Activated CD4-positive, alpha-beta T cell treated with anti-CD3 and anti-CD28 coated beads for 48 hours (primary cell): ENCODE measurements at places on chromosomes 1 and 21.

DNA sequence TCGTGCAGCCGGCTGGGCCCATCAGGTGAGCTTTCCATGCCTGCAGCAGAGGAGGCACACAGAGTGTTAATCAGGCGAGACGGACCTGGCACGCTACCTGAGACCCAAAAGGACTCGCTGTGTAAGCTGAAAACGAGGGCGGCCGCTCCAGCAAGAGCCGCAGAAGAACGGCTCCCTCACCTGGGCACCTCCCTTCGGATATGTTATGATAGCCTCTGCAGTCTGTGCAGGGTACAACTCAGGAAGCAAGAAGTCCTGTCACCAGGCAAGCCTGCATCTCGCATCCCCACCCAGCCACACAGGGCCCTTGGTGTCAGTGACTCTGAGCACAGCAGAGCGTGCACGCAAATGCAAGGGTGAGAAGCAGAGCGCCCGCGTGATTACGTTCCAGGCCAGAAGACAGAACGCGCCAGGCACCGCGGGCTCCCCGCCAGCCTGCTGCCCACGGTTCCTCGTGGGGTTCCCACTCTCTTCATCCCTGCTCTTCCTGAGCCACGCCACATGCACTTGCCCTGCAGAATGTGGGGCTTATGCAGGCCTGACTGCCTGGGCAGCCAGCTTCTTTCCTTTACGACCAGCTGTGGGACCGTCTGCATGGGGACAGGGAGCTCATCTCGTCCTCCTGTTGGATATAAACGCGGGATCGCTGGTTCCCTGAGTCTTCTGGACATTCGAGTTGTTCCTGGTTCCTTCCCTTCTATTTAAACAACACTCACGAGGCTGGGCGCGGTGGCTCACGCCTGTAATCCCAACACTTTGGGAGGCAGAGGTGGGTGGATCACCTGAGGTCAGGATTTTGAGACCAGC lies 20.2 kb upstream of the LRRC47 start:
- DNase-seq = no peak

- DNase-seq = no peak
Observed at GRCh38 chr1:179145521-179145920, 63.7 kb downstream of the TOR3A start.

DNA sequence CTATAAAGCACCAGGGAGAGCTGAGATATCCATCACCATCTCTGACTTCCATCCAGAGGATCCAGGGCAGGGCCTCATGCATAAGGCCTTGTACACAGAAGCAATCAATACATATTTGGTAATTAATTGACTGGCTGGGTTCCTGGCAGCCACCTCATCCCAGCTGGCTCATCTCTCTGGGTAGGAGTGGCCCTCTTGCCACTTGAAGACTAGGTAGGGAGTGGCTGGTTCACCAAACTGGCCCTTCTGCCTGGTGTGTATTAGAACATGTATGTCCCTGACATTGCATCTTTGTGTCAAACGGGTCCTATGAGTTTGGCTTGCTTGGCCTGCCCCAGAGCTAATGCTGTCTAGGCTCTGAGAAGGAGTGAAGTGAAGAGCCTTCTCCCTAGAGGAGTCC lies 11.8 kb downstream of the NUAK2 start:
- DNase-seq = no peak

DNA sequence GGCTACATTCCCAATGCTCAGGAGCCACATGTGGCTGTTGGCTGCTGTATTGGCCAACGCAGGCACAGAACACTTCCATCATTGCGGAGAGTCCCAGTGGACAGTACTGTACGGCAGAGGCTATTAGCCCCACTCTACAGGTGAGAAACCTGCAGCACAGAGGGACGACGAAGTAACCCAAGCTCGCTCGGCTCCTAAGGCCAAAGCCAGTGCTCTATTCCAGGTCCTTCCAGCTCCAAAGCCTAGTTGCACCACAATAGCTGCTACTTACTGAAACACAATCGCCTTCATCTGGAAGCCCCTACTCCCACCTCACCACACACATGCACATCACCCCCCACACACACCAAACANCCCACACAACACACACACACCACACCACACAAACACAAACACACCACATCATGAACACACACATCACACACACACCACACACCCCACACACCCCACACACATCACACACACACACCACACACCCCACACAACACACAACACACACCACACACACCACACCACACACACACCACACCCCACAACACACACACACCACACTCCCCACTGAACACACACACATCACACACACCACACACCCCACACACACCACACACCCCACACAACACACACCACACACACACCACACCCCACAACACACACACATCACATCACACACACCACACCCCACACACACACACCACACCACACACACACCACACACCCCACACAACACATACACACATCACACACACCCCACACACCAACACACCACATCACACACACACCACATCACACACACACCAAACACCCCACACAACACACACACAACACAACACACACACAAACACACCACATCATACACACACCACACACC lies 3.2 kb downstream of the LYPD8 start:
- DNase-seq = no peak

- no peak for DNase-seq
Observed at GRCh38 chr1:3135744-3136455, 66.9 kb downstream of the PRDM16 start.

GRCh38 chr1:198168227-198168626 lies 11.4 kb downstream of the NEK7 start:
- no peak for DNase-seq

GRCh38 chr1:233627376-233627775 lies 13.5 kb downstream of the KCNK1 start:
- DNase-seq = peak; percentile 64

DNA sequence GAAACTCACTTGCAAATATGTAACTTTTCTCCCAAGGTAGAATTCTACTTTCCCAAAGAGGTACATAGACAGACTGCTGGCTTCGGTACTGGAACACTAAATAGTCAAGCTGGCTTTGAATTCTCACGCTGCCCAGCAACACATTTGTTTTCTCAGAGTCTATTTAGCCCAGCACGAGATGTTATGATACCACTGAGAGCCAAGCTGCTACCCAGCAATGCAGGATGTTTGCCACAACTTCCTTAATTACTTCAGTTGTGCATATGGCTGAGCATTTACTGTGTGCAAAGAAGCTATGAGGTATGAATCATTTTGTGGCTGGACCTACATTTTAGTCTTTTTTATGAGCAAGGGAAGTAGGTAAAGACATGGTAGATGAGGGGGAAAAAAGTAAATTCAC lies 793.2 kb downstream of the PLA2G4A start:
- DNase-seq = no peak

GRCh38 chr1:18812453-18812939 lies 47.0 kb downstream of the TAS1R2 start:
- DNase-seq = no peak

GRCh38 chr1:201597551-201598230 lies 58.8 kb downstream of the NAV1 start:
- DNase-seq = no peak

DNA sequence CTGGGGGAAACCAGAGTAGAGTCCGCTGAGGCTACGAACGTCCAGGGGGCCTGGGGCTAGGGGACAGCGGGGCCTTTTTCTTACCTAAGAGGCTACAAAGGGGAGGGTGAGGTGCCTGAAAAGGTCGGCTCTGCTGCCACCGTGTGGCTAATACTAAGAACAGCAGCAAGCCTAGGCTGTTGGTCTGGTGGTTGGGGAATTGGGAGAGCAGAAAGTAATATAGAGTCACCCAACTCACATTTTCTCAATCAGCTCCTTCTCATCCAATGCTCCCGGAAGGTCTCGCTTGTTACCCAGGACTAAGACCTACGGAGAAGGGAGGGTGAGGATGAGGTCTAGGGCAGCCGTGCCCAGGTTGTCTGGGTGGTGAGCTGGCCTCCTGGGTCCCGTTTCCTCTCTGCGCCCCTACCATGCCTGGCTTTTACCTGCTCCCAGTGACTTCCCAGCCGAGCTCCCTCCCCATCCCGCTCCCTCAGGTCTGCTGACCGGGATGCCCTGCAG lies 9.3 kb downstream of the ARL8A start:
- DNase-seq = peak; percentile 59

DNA sequence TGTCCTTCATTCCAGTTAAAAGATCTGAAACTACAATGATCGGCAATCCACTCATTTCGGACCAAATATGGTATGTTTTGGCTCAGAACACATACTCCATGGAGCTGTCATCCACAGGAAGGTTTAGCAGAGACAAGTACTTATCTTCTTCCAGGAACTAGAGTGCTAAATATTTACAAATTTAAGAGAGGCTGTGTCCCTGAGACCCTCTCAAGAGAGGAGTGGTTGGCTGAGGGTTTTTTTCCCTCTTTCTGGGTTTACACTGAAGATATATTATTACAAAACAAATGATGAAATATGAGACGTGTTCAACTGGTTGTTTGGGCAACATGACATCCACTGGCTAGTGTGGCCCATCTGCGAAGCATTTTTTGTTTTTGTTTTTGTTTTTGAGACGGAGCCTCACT lies 25.9 kb upstream of the NID1 start:
- DNase-seq = no peak

GRCh38 chr1:88684482-88685258 lies 597 bp downstream of the PKN2 start:
- peak; percentile 78 for DNase-seq

DNA sequence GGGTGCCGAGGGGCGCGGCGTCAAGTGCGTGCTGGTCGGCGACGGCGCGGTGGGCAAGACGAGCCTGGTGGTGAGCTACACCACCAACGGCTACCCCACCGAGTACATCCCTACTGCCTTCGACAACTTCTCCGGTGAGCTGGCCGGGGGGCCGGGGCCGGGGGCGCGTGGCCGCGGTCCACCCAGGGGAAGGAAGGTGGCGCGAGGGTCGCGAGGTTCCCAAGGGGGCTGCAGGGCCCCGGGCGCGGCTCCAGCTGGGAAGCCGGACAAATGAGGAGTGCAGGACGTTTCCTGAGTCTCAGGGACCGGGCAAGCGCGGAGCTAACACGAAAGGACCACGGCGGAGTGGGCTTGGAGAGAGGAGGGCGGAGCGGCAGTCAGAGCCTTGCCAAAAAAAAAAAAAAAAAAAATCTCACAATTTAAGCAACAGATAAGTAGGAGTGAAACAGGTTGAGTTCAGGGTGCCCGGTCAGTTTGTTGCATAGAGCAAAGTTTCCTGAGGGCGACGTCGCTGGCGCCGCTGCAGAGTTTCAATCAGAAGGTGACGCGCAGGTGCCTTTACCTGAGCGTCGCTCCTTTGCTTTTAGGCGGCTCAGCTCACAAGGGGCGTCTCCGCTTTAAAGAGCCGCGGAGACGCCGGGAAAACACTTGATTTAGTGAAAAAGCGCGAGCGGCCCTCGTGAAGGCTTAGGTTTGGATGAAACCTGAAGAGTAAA lies 750 bp downstream of the RHOU start:
- DNase-seq = peak; percentile 22

GRCh38 chr1:67840449-67840848 lies 7.2 kb upstream of the GNG12 start:
- DNase-seq = no peak

DNA sequence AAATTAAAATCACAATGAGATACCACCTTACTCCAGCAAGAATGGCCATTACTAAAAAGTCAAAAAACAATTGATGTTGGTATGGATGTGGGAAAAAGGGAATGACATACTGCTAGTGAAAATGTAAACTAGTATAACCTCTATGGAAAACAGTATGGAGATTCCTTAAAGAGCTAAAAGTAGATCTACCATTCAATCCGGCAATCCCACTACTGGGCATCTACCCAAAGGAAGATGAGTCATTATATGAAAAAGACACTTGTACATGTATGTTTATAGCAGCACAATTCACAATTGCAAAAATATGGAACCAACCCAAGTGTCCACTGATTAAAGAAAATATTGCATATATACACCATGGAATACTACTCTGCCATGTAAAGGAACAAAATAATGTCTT lies 37.2 kb downstream of the SUSD4 start:
- DNase-seq = no peak

- no peak for DNase-seq
Observed at GRCh38 chr1:228197555-228198147, 10.2 kb upstream of the OBSCN start.

DNA sequence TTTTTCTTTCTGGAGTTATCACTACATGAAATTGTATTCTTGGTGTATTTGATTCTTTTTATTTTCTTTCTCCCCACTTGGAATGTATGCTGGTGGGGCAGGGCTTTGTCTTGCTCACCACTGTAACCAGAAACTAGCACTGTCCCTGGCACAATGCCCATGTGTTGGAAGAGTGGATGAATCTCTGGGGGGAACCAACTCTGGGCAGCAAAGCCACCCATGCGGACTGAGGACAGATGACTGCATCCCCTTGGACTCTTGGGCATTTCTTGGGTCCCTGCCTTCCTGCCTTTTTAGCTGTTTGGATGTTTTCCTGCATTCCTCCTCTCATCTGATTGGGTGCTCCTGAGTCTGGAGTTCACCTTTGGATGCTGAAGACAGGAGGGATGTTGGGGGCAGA lies 6.1 kb downstream of the CYP4B1 start:
- DNase-seq = no peak

- no peak for DNase-seq
Observed at GRCh38 chr1:37448691-37449417, 25.5 kb upstream of the ZC3H12A start.
